Occipital lobe (tissue), 3 donors: ENCODE measurements at places on chromosomes 11 and 22. TPM values are rescaled to one million over a fixed set of nuclear protein-coding genes. Genes with fewer than 3 reads are reported as not detected.

The TMPRSS13 gene
- 0.47 TPM for total RNA-seq

GRCh38 chr11:27293515-27294417 lies 69.2 kb downstream of the CCDC34 start:
- DNase-seq: no peak

- no peak for DNase-seq
Measured at GRCh38 chr11:85779956-85780640, 30.8 kb downstream of the SYTL2 start.

GRCh38 chr11:46555267-46556054 lies 38.4 kb downstream of the AMBRA1 start:
- no peak for DNase-seq

GRCh38 chr22:48794906-48795305 lies 1032.8 kb downstream of the BRD1 start:
- no peak for DNase-seq

DNA sequence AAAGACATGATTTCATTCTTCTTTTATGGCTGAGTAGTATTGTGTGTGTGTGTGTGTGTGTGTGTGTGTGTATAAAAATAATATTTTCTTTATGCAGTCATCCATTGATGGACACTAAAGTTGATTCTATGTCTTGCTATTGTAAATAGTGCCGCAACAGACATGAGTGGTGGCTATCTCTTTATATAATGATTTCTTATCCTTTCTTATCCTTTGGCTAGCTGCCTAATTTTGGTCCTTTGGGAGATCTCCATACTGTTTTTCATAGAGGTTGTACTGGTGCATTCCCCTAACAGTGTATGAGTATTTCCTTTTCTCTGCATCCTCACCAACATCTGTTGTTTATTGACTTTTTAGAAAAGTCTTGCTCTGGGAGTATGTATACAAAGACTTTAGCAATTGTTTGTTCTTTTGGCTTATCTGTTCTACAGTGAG lies 107.0 kb downstream of the STIM1 start:
- DNase-seq: no peak

The LARGE2 gene
- total RNA-seq: 0.16 TPM

GRCh38 chr11:131522851-131523250 lies 152.4 kb downstream of the NTM start:
- no peak for DNase-seq

- DNase-seq: no peak
Measured at GRCh38 chr11:13358596-13359270, 81.1 kb downstream of the BMAL1 start.

DNA sequence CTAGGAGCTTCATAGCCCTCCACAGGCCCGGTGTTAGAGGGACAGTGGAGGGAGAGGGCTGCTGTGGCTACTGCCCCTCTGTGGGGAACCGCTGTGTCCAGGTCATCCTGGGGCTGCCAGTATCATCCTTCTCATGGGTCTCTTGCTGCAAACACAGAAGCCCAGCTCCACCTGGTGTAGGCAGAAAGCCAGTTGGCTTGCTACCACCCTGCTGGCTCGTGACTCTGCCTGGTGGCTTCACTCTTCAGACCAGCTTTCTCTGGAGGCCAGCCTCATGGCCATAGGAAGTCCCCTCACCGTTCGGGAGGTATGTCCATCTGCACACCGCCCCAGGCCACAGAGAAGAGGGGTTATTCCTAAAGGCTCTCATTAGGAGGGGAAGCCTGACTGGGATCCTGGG lies 19.4 kb upstream of the SUSD2 start:
- DNase-seq: no peak

The GLB1L3 gene
- total RNA-seq: 0.47 TPM

The TUBA8 gene
- total RNA-seq: 0.94 TPM

DNA sequence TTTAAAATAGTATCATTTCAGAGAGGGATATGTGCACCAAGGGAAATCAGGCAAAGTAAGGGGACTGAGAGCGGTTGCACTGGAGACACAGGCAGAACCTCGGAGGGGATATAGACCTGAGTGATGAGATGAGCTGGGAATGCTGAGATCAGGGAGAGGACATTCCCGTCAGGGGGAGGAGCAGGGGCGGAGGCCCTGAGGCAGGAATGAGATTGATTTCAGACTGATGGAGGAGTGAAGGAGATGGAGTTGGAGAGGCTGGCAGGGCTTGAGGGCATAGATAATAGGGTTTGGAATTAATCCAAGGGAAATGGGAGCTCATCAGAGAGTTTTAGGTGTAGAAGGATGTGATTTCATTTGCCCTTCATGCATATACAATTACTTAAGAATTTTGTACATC lies 13.2 kb downstream of the CD6 start:
- DNase-seq: no peak

DNA sequence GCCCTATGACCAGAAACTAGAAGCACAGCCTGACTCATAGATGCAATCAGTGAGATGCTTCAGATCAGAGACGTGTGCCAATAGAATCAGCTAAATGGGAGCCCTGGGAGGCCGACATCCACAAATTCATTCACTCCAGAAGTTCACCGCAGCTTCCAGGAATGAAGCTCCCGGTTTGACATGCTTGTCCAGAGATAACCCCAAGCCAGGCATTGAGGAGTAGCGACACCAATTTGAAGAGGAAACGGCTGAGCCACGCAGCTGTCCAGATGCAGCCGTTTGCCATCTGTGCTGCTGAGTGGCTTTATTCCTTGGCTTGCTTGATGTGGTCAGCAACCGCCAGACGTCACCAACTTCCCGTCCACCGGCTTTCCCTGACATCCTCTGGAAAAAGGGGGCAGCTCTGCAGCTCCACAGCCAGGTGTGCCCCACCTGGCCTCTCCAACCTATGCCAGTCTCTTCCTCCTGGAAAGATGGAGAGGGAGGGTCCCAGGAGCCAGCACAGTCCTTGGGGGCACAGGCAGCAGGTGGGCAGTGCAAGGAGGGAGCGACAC lies 123.9 kb upstream of the OPCML start:
- DNase-seq: no peak

DNA sequence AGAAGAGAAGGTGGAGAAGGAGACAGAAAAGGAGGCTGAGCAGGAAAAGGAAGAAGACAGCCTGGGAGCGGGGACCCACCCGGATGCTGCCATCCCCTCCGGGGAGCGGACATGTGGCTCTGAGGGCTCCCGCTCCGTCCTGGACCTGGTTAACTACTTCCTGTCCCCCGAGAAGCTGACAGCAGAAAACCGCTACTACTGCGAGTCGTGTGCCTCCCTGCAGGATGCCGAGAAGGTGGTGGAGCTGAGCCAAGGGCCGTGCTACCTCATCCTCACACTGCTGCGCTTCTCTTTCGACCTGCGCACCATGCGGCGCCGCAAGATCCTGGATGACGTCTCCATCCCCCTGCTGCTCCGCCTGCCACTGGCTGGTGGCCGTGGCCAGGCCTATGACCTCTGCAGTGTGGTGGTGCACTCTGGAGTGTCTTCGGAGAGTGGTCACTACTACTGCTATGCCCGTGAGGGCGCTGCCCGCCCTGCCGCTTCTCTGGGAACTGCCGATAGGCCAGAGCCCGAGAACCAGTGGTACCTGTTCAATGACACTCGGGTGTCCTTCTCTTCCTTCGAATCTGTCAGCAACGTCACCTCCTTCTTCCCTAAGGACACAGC lies 21.4 kb downstream of the USP35 start:
- no peak for DNase-seq

The NAALAD2 gene
- 5.3 TPM for total RNA-seq

DNA sequence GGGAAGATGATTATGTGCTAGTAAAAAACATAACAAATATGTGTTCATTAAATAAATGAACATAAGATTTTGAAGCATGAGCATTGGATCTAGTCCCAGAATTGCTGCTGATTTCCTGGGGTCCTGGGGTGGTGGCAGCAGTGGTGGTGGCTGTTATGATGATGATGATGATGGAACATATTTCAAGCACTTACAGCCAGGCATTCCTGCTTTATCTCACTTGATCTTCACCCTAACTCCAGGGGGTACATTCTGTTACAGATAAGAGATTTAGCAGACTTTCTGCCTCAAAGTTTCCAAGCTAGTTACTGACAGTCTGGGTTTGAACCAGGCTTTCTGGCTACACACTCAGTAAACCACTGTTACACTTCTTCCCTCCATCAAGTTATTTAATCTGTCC lies 5.2 kb downstream of the TRAPPC4 start:
- DNase-seq: no peak

The OR51B5 gene
- total RNA-seq: 0.47 TPM
